ENCODE measurements at places on chromosomes 12 and 14.

GRCh38 chr12:113373969-113374368 lies 15.6 kb downstream of the PLBD2 start:
- no peak for DNase-seq

- DNase-seq = peak; percentile 8
Measured at GRCh38 chr12:114952573-114953271, 268.7 kb upstream of the TBX3 start.

DNA sequence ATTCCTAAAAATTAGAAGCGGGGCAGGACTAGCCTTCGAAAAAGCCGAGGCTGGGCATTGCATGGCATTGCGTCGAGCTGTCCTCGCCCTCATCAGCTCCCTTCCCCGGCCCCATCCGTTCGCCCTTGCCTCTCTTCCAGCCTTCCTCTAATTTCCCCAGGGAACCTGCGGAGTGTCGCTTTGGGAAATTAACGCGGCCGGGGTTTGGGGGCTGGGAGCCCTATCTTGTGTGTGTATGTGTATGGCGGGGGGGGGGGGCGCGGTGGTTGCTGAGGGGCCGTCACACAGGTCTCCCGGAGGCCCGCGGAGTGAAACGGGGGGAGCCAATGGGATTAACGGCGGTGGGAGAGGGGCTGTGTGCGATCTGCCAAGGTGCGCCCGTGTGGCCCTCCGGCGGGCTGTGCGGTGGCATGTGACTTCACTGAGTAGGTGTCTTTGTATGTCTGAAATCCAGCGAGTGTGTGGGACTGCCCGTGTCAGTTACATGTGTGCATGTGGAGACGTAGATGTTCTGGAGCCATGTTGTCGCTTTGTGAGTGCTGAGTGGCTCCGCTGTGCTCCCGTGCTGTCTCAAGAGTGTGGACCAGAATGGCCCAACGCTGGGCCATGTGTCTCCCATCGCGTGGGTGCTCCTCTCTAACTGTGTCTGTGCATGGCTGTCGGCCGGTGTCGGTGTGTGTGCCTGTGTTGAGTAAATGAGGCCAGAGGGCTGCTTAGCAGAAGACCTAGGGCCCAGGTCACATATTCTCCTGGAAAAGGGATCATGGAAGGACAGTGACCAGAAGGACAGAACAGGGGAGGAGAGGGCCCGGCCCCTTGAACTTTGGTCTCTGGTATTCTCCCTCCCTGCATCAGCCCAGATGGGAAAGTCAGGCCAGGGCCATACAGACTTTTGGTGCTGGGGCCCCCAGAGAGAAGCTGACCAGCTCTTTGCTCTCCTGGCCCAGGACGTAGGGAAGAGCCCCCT lies 1.5 kb downstream of the PTMS start:
- DNase-seq = no peak

DNA sequence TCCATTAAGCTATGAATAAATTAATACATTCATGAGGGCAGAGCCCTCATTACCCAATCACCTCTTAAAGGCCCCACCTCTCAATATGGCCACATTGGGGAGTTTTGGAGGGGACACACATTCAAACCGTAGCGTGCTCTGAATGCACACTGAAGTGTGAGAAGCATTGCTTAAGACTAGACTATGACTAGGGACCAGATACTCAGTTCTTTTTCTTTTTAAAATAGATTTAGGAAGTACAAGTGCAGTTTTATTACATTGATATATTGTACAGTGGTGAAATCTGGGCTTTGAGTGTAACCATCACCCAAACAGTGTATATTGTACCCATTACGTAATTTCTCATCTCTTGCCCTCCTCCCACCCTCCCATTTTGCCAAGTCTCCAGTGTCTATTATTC lies 21.0 kb upstream of the JDP2 start:
- DNase-seq = no peak

GRCh38 chr12:65119063-65119462 lies 2.0 kb downstream of the WIF1 start:
- no peak for DNase-seq

DNA sequence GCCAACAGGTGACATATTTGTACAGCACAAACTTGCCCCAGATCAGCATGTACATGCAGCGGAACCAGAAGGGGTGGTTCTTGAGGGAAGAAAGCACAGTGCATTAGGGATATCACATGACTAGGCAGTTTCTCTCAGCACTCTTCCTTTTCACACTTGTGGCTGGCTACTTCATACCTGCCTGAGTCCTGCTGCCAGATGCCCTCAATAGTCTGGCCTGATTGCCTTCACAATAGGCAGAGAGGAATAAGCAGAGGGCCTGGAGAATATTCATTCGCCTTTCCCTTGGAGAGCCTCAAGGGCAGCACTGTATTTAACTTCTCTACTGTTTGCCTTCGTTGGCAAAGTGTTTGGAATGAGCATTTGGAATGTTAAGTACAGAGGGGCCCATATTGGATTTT lies 7.9 kb downstream of the EMG1 start:
- no peak for DNase-seq

- DNase-seq = no peak
Measured at GRCh38 chr12:131692431-131692830, 18.5 kb upstream of the SFSWAP start.

- DNase-seq = no peak
Measured at GRCh38 chr12:14695715-14696141, 671 bp downstream of the GUCY2C start.

GRCh38 chr12:27178723-27179399 lies 65.2 kb upstream of the STK38L start:
- no peak for DNase-seq
